ENCODE measurements at places on chromosomes 16 and 17.

DNA sequence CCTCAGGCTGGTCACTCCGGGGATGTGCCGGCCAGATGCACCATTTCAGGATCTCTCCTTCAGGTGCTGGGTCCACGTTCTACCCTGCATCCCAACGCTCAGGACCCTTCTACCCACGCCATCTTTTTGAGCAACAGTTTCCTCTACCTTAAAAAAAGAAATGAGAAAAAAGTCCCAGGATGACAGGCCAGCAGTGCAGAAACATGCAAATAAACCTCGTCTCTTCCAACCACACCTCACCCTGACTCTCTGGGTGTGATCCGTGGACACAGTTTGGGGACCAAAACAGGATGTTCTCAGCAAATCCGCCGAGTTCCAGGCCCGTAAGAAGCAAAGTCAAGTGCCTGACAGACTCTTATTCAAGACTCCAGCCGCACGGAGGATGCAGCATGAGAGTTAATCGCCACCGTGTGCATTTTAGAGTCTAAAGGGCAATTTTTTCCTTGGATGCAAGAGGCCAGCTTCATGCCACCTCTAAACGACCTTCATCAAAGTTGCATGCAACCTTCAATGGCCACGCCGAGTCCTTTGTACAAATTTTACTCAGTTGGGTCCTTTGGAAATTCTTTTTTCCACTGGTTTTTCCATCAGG lies 99.6 kb downstream of the ZFHX3 start:
- DNase-seq = no peak

DNA sequence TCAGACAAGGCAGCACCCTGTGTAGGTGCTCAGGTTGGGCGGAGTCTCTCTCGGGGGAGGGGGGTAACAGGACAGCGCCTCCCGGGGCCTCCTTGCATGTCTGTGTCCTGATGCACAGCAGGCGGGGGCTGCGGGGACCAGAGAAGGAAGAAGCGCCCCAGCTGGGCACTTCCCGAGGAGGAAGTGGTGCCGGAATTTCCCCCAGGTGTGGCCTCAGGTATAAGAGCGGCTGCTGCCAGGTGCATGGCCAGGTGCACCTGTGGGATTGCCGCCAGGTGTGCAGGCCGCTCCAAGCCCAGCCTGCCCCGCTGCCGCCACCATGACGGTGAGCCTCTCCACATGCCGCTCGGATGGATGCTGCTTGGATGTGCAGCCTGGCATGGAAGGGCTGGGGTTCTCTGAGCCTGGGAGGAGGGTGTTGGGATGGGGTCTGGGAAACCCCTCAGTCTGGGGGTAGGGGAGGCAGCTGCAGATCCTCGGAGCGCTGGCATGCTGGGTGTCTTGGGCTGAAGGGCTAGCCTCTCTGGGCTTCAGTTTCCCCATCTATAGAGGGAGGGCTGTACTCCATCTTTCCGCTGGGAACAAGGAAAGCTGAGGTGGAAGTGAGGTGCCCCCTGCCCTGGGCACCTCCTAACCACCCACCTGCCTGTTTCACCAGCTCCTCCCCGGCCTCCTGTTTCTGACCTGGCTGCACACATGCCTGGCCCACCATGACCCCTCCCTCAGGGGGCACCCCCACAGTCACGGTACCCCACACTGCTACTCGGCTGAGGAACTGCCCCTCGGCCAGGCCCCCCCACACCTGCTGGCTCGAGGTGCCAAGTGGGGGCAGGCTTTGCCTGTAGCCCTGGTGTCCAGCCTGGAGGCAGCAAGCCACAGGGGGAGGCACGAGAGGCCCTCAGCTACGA lies at the start of gene IL17C:
TSS of gene IL17C (plus strand) at position 250 of the 908 bp plus-strand sequence. CDS start at position 320, 70 bp downstream.
- DNase-seq = no peak

GRCh38 chr16:54286366-54287130 lies at the start of gene IRX3:
TSS of gene IRX3 (minus strand) at chr16:54286787. CDS start at chr16:54286050, 737 bp downstream.
- peak; percentile 11 for DNase-seq

GRCh38 chr17:76191896-76192295 lies 48.4 kb downstream of the RNF157 start:
- DNase-seq = no peak

DNA sequence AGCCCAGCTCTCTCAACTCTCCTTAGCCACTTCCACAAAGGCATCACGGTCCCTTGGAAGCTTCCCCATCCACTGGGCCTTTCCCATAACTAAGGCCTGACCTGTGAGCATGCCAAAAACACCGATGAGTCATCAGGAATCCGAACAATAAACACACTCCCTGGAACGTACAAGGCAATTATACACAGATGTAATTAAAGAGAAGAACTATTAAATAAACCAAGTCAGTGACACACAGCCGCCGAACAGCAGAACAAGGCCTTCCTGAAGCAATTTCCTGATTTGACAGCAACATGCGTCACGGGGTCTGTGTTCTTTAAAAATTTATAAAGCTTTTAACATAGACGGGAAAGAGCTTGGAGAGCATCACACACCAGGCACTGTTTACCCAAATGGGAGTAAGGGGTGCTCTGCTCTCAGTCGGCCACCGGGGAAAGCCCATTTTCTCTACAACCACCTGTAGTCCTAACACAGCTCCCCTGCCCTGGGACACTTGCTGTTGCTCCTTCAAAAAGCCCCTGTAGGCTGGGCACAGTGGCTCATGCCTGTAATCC lies 29.4 kb downstream of the COG7 start:
- DNase-seq = no peak

DNA sequence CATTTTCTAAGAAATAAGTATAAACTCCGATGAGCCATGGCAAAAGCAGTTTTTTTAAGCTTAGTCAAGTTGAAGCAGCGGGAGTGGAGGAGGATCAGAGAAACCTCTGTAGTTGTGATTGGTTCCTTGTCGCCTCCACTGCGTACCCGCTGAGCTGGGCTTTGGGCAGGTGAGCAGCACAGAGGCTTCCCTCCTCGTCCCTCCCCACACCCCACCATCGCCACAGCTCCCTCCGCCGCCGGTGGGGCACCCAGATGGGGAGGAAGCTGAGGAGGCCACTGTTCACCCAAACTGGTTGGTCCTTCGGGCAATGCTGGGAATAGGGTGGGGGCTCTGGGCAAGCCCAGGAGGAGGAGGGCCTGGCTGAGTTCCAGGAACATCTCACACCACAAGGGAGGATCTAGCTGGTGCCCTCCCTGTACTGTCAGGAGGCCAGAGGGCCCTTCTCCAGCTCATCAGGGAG lies 5.2 kb upstream of the MRPL38 start:
- no peak for DNase-seq

- no peak for DNase-seq
These were observed 286.2 kb upstream of the FOXF1 start for GRCh38 chr16:86224126-86224525.

GRCh38 chr17:8954339-8954738 lies 11.2 kb downstream of the PIK3R5 start:
- DNase-seq = no peak

GRCh38 chr16:14487579-14487978 lies 142.5 kb downstream of the PARN start:
- DNase-seq = no peak

DNA sequence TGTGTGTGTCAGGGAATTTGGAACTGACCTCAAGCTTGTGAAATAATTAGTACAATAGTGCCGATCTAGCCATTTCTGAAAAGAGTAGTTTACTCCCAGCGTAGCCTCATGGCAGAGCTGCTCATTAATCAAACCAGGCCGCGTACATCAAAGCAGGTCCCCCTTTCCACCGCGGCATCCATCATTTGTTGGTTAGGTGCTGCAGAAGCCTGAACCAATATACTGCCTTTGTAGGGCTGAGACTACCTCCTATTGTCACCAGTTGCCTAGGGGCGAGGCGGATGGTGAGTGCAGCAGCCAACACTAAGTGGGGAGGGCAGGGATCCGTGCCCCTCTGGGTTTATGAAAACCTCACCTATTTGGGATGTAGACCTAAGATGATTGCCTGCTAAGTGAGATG lies 264.1 kb downstream of the TMEM114 start:
- DNase-seq = no peak

GRCh38 chr16:4515611-4516233 lies 22.9 kb downstream of the CDIP1 start:
- no peak for DNase-seq

DNA sequence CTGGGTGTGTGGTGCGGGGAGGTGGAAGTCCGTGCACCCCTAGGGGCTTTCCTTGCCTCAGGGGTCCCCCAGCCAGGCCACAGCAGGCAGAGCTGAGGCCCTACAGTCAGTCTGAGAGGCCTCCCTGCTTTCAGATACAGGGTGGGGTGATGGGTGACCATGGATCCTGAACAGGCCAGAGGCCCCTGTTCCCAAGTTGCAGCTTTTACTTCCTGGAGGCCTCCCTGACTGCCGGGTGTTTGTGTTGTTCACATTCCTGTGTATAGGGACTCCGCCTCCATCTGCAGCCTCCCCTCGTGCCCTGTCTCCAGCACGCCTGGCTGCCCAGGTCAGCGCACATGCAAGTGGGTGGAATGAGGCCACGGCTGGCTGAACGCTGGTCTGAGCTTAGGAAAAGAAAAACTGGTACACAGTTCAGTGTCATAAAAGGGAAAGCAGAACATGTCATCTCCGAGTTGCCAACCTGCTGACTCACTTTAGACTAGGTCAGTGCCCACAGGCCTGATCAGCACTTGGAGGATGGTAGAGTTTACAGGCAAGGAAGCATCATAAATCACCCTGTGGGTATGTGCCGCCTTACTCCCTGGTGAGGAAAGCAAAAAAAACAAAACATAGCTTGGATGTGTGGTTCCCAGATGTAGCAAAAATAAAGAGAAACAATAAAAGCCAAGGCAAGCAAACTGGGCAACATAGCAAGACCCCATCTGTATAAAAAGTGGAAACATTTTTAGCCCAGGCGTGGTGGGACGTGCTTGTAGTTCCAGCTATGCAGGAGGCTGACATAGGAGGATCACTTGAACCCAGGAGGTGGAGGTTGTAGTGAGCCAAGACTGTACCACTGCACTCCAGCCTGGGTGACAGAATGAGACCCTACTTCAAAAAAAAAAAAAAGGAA lies 6.2 kb upstream of the SLC7A6 start:
- no peak for DNase-seq

DNA sequence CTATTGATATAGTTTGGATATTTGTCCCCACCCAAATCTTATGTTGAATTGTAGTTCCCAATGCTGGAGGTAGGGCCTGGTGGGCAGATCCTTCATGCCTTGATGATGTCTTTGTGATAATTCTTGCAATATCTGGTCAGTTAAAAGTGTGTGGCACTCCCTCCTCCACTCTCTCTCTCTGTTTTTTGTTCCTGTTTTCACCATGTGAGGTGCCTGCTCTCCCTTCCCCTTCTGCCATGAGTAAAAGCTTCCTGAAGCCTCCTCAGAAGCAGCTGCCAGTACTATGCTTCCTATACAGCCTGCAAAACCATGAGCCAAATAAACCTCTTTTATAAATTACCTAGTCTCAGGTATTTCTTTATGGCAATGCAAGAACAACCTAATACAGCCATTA lies 47.3 kb downstream of the TOM1L2 start:
- no peak for DNase-seq

DNA sequence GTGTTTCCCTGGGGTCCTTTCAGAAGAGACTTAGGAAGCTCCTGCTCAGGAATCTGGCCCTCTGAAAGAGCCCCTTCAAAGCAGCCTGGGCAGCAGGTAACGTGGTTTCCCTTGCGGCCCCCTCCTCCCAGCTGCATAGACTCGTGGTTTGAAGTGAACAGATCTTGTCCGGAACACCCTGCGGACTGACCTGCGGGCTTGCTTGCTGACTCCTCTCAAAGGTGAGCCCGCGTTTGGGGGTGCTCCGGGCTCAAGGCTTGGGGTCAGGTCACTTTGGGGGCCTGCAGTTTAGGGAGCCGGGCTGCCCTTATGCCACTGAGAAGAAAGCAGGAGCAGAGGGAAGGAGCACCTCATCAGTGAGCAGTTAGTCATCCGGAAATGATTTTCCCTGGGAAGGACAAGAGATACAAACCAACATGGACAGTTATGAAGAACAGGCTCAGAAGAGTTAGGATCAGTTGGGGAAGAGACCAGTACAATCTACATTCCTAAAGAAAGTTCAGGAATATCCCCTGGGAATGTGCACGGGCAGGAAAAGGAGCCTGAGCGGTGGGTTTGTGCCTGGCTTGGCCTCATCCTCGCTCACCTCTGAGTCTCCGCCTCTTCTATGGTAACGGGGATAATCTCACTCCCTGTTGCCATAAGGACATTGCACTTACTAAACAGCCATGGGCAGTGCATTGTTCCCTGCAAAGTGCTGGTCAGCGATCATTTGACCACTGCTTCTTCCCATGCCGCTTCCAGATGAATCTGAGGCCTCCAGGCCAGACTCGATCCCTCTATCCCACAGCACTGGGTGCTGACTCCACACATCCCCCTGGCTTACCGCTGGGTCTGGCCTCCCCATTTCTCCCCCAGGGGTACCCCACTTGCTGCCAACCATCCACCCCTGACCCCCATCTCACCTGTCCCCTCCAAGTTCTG lies 10.0 kb downstream of the LDHD start:
- no peak for DNase-seq

GRCh38 chr17:45384047-45384788 lies 48.5 kb downstream of the ARHGAP27 start:
- no peak for DNase-seq

DNA sequence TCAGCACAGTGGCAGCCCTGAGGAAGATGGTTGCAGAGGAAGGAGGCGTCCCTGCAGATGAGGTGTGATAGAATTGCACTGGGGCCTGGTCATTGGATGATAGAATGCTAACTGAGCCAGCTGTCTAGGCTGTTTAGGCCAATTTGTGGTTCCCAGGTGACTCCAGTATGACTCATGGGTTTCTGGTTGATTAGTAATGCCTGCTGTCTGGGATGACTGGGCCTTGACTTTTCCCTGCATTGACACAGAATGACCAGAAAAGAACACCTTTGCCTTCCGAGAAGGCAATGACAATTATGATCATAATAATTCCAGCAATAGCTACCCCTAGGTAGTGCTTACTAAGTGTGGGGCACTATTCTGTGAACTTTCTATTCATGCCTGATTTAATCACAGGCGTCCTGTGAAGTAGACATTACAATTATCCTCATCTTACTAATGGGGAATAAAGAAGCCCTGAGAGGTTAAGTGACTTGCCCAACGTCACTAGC lies 31.5 kb downstream of the USP43 start:
- DNase-seq = no peak

DNA sequence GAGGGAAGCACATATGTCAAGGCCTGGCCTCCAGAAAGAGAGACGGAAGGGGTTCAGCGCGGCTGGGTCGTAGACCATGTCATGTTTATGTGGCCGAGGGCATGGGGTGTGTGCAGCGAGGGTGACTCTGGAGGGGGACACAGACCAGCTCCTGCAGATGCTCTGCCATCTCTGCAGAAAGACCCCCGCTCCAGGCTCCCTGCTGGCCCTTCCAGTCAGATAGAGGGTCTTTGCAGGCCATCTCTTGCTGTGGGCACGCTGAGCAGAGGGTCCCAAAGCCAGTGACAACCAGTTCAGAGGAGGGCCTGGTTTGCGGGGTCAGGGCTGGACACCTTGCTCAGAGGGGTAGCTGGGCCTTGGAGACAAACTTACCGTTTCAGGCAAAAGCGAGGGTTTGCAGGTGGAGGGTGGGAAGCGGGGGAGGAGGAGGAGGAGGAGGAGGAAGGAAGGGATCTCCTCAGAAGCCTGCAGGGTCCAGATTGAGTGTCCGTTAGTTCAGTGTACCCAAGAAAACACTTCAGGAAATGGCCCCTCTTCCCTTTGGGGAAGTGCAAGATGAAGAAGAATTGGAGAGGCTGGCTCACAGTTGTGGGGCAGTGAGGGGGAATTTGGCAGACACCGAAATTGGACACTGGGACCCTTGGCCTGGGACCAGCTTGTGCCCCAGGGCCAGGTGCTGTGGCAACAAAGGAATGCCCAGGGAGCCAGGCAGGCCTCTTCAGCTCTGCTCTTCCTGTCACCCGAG lies 102.8 kb downstream of the CMIP start:
- DNase-seq = no peak

- no peak for DNase-seq
These were observed 99.0 kb downstream of the C16orf78 start for GRCh38 chr16:49472598-49472997.

- DNase-seq = no peak
These were observed 144.7 kb downstream of the PRKCA start for GRCh38 chr17:66447159-66447558.

- DNase-seq = no peak
These were observed 13.2 kb downstream of the USP6 start for GRCh38 chr17:5128905-5129535.
